ENCODE measurements at places on chromosomes 12 and 14.

- DNase-seq = no peak
These were observed 5.5 kb downstream of the CEBPE start for GRCh38 chr14:23113431-23114119.

DNA sequence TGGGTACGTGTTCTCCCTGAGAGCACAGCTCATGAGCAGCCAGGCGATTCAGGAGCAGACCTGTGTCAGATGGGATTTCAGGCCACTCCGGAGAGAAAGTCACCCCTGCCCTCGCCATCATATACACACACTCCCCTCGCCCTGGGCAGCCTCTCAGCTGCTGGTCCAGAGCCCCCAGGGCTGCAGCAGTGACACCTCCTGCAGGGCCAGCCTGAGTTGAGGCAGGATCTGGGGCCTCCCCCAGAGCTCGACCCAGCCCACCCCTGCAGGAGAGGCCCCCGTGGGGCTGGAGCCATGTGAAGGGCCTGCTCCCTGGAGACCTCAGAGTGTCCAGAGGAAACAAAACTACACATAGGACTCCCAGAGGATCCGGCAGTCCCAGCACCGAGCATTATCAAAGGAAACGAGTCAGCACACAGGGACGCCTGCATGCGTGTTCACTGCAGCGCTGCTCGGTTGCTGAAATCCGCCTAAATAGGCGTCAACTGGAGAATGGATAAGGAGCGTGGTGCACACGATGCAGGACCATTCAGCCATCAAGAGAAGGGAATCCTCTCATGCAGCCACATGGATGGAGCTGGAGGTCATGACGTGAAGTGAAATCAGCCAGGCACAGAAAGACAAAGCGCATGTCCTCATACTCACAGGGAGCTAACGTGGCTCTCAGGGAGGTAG, 104.0 kb downstream of the TNFAIP2 start:
- DNase-seq = no peak

DNA sequence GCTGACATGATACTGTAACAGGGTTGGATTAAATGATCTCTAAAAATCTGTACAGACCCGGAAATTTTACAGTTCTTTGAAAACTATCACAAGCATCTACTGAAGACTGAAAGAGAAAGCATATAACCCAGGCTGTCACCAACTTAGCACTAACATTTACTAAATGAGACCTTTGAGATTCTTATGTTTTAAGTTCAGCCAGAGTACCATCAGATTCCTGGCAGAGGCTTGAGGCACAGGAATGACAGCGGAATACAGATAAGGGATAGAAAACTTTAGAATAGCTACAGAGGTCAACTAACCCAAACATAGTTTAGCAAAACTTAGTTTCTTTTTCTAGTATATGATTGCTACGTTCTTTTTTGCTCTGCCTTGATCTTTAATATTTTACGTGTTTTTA, 91.6 kb upstream of the FERMT2 start:
- DNase-seq = no peak

DNA sequence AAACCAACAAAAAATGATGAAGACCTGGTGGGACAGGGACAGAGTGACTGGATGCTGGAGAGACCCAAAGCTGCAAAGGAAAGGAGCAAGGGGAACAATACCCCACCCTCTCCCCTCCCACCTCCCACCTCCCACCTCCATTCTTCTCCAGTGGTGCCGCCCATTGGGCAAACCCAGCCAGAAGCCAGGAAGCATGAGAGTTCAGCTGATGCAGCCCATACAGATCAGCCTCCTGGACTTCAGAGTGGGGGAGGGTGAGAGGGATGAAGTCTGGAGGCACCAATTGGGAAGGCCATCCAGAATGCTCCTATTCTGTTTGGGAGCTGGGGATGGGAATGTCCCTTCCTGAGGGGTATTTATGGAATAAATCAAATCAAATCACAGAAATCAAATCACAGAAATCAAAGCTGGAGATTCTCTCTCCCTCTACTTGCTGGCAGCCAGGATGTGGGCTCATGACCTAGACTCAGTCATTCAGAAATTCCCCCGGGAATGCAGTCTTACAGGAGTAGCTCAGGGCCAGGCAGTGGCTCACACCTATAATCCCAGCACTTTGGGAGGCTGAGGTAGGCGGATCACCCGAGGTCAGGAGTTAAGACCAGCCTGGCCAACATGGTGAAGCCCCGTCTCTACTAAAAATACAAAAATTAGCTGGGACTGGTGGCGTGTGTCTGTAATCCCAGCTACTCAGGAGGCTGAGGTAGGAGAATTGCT, 31.1 kb downstream of the IRF2BPL start:
- no peak for DNase-seq

GRCh38 chr14:51395361-51395849, 155.4 kb downstream of the TMX1 start:
- no peak for DNase-seq

GRCh38 chr12:42084522-42084921, 60.2 kb downstream of the GXYLT1 start:
- DNase-seq = no peak

- no peak for DNase-seq
These were observed 242.5 kb upstream of the CAND1 start for GRCh38 chr12:67026487-67027246.

- no peak for DNase-seq
These were observed 41.6 kb downstream of the ITPR2 start for GRCh38 chr12:26791301-26791791.

DNA sequence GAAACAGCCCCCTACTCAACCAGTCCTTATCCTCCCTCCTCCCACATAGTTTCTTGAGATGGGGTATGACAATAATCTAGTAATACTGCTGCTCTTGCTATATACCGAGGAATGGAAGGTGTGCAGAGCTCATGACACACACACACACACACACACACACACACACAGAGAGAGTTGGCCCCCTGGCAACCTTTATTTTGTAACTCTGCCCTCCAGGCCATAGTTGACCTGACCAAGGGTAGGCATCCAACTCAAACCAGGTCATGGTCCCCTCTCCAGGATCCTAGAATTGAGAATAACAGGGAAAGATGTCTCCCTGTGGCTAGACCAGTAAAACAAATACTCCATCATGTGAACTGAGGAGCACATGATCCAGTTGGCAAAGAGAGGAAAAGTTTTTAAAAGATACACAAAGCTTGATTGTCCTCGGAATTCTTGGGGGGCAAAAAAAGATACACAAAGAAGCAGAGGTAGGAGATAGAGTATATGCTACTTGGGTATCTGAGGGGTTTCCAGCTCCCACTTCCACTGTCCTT, 11.3 kb downstream of the ERO1A start:
- no peak for DNase-seq

GRCh38 chr14:32896979-32897697, 41.5 kb upstream of the NPAS3 start:
- DNase-seq = no peak

DNA sequence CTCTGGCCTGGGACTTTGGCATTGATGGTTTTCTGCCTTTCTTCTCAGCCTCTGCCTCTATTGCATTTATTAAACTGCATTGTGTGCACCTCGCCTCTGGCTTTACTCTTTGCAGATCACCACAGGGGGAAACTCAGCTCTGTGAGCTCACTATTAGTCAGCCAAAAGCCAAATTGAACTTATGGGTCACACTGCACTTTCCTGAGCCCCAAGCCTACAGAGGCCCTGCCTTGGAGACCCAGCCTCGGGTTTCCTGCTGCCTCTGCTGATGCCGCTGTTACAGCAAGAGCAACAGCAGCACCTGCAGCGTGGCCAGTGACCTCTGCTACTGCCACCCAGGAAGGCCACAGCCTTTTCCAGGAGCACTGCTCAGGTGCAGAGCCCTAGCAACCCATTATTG, 122.5 kb downstream of the DAD1 start:
- no peak for DNase-seq

- DNase-seq = no peak
These were observed 104.5 kb downstream of the ESRRB start for GRCh38 chr14:76480426-76480825.

DNA sequence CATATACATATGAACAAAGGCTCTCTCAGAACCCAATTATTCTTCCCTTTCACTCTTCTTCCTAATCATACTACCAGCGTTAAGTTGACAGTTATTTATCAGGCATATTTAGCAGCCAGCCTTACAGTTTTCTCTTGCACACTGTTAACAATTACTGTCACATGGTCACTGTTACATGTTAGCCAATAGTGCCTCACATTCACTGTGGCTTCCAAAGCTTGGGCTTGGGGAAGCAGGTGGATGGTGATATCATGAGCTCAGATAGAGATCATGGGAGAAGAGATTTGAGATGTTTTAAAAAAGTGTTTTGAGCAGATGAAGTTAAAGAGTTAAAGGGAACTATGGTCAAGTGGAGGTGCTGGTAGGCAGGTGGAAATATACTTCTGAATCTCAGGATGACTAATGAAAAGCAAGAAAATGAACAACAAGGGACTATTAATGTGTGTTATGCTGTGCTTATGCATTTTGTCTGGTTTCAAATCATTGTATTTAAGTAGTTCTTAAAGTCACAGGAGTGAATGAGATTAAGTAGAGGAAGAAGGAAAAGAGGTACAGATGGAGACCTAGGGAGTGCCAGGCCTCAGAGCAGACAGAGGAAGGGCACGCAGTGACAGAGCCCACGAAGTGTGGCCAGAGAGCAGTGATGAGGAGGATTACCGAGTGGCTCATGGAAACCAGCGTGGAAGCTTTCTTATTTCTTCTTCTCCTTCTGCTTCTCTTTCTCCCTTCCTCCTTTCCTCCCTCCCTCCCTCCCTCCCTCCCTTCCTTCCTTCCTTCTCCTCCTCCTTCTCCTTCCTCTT, 39.6 kb downstream of the BICD1 start:
- no peak for DNase-seq

Measured in stimulated activated CD8-positive, alpha-beta memory T cell treated with anti-CD3 and anti-CD28 coated beads, Interleukin-12 subunit alpha, Interleukin-12 subunit beta, amount 100 ng/mL, for 1 hour (primary cell).